HT-29 (cell line): ENCODE measurements at places on chromosomes 13 and 19.

DNA sequence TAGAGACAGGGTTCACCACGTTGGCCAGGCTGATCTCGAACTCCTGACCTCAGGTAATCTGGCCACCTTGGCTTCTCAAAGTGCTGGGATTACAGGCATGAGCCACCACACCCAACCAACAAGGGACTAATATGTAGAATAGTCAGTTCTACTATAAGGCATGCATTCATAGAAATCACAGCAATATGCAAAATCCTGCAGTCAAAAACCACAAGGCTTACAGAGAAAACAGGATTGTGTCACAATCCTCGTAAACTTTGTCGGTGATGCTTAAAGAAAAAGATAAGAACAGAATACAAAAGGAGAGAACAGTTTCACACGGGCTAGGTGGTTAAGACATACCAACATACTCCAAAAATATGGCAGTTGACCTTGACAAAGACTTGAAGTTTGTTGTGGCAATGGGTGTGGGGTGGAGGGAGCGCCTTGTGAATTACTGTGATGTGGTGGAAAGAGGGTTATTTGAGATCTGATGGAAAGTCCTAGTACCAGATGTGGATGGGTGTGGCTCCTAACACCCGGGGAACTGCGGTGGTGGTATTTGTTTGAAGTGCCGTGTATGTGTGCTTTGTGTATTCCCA is 12.4 kb downstream of the NOSIP start:
- DNase-seq, result no peak

- DNase-seq, result no peak
Measured at GRCh38 chr13:31067416-31068118, 94.1 kb downstream of the HSPH1 start.

DNA sequence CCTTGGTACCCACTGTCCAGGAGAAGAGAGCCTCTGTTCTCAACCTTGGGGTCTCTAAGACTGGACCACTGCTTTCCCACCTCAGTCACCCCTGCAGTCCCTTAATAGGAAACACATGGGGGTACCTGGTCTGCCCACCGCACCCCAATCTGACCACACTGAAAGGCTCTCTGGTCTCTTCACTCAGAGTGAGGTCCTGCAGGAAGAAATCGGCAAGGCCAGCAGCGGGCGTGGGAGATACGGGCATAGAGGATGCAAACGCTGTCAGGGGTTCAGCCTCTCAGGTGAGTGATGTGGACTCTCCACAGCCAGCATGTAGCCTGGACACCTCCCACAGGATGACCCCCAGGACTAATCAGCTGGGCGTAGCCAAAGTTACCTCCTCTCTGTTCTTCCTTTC is 3.5 kb downstream of the SIGLEC9 start:
- DNase-seq, result no peak

DNA sequence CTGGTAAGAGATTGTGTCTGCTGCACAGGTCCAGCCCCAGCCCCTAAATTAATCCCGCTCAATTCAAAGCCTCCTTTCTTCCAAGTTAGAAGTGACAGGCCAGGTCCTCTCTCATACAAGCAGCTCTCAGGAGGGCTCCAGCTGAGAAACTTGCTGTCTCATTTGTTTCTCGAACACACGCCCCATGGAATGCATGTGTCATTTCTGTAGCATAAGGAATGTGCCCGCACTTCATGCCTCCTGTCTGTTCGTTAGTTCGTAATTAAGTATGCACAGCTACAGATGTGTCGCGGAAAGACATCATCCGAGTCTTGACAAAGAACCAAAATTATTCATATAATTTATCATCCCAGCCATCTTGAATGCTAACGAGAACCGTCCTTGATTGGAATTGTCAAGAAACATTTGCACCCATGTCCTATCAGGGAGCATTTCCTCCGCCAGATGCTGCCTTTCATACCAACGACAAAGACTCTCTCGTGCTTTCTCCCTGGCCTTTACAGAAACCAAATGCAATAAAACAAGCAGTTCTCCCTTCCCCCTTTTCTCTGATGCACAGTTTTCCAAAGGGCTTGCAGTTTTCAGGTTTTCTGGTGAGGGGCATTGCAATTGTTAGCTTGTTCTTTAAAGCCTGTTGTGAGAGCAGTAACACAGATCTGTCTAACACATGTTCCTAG is 133.5 kb downstream of the UQCRFS1 start:
- DNase-seq, result no peak

DNA sequence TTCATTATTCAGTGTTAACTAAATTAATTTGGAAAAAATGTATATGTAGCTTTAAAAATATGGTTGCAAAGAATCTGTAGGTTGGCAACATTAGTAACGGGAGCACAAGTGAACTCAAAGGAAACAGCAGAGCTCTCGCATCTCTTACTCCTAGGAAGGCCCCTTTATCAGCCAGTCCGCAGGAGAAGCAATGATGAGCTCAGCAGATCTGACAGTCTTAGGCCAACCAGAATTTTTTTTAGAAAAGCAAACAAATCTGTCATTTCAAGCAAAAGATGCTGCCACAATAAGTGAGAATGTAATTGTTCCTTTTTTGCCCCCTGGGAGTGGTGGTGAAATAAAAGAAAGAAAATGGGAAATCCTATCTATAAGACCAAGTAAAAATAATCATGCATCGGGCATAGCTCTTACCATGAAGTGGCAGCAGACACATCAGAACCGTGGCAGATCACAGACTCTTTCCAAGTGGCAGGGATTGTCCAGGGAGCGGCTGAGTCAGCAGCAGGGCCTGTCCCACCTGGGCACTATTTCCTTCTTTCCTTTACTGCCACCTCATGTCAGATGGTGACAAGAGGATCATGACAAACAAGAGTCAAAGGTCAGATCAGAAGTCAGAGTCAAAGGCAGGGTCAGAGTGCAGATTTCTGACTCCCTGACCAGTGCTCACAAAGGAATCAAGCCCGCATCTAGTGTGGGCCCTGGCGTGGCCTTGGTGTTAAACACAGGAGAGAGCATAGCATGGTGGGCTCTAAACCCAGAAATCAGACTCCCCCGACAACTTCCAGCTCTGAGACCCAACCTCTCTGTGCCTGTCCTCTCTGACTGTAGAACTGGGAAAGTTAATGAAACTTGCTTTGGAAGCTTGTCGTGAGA is 84.0 kb upstream of the MTIF3 start:
- DNase-seq, result peak; percentile 29

DNA sequence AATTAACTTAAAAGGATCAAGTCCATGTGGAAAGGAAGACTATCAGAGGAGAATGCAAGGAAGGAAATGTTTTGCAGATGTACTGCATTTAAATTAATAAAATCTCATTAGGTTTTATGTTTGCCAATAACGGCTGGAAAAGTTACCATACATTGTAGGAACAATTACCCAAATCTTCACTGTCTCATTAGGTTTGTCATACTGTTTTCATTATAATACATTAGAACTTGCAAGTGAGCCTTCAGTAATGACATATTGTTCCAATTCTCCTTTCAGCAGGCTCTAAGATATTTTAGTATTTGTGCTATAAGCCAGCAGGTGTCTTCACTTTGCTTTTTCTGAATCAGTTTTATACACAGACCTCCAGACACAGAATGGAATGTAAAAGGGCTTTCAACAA is 661.6 kb upstream of the KLHL1 start:
- DNase-seq, result no peak

DNA sequence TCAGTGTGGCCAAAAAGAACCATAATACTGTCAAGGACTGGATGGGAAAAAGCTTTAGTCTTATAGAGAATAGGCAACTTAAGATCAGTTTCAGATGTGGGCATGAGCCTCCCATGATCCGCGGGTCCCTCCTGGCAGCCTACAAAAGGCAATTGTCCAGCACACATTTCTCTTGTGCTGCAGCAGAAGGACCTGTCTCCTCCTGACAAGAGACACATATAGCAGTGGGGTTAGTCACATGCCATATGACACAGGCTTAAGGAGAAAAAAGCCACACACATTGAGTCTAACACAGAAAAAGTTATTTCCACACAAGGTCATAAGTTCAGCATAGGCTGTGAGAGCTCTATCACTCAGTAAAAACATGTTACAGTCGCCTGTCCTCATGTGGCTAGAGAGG is 1378.7 kb upstream of the PRR20A start:
- DNase-seq, result no peak

- DNase-seq, result no peak
Measured at GRCh38 chr13:39196965-39197646, 158.8 kb downstream of the NHLRC3 start.

GRCh38 chr19:1762243-1763117 is 9.2 kb downstream of the ONECUT3 start:
- DNase-seq, result no peak

DNA sequence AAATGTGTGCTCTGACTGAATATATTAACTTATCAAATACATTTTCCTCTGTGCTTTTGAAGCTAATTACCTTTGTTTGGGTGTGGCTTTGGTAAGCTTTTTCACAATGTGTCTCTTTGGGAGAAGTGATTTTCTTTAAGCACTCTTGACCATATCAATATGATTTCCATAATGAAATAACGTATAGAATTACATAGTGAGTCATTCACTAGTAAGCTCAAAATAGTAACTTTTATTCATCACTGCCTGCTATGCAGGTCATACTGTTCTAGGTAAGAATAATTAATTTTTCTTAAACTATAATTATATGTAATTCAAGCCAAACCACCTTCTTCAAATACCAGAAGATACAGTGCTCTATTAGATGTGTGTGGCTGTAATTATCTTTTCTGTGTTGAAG is 480.7 kb downstream of the MYO16 start:
- DNase-seq, result no peak

DNA sequence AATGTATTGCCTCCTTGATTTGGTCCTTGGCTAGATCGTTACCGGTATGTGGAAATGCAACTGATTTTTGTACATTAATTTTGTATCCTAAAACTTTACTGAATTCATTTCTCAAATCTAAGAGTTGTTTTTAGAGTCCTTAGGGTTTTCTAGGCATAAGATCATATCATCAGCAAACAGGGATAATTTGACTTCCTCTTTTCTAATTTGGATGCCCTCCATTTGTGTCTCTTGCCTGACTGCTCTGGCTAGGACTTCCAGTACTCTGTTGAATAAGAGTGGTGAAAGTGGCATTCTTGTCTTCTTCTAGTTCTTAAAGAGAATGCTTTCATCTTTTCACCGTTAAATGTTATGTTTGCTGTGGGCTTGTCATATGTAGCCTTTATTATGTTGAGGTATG is 12.0 kb upstream of the CYP2A13 start:
- DNase-seq, result no peak

DNA sequence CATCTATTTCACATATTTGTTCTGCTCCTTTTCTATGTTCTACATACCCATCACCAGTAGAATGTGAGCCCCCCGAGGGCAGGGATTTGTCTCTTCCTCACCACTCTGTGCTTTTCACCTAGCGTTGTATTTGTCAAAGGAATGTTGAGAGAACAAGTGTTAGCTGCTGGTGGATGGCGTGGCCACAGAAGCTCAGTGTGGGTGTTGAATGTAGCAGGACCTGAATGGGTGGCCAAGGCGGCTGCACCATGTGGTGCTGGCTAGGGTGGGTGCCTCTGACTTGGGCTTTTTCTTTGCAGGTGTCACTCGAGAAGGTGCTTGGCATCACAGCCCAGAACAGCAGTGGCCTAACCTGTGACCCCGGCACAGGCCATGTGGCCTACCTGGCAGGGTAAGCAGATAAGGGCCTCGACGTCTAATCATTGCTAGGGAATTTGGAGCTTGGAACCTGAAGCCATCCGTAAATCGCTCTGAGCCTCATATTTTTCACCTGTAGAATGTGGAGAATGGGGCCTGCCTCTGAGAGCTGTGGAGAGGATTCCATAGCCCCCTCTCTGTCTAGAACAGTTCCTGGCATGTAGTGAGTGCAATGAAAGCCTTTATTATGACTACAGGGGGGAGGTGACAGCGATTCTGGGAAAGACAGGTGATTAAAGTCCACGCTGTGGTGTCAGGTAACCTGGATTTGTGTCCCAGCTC is 3.9 kb downstream of the WDR62 start:
- DNase-seq, result no peak

- no peak for DNase-seq
Measured at GRCh38 chr19:37513397-37513796, 6.7 kb downstream of the ZNF793 start.

- DNase-seq, result no peak
Measured at GRCh38 chr13:51643105-51643881, 59.0 kb downstream of the WDFY2 start.

DNA sequence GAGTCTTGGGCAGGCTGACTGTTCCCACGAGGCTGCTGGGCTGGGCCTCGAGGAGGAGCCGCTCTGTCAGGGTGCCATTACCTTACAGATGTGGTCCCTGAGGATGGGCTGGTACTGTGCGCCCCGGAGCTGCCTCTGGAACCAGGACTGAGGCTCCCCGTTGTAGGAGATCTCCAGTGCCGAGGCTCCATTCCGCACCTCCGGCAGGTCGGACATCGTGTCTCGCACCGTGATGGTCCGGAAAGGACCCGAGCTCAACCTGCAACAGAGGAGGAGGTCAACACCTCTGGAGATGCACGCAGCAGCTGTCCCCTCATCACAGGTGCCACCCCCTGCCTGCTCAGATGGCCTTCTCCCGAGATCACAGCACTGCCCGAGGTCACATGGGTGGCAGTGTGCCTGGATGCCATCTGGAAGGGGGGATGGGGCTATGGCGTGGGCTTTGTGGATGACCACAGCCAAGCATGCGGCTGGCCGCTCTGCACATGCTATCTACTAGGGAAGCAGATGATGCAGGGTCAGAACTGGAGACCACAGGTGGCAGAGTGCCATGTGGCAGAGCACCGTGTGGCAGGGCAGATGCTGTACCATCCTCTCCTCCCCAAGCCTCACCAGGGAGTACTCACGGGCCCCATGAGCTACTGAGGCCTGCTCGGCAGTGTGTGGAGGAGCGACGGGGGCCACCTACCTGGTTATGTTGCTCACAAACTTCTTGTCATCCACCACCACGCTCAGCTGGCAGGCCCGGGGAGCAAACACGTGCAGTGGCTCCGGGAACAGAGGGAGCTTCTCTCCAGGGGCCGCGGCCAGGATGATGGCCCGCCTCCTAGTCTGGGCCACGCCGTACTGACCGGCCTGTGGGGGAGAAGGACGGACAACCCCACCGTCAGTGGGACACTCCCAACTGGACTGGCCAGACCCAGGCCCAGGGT is 18.3 kb upstream of the EIF3G start:
- no peak for DNase-seq

GRCh38 chr19:6685962-6686627 is 16.1 kb upstream of the TNFSF14 start:
- DNase-seq, result no peak

- DNase-seq, result no peak
Measured at GRCh38 chr13:114053026-114053425, 79.2 kb upstream of the C13orf46 start.

GRCh38 chr13:48068952-48069351 is 26.0 kb downstream of the MED4 start:
- DNase-seq, result no peak

GRCh38 chr13:23020246-23020843 is 160.4 kb upstream of the SGCG start:
- DNase-seq, result peak; percentile 93

DNA sequence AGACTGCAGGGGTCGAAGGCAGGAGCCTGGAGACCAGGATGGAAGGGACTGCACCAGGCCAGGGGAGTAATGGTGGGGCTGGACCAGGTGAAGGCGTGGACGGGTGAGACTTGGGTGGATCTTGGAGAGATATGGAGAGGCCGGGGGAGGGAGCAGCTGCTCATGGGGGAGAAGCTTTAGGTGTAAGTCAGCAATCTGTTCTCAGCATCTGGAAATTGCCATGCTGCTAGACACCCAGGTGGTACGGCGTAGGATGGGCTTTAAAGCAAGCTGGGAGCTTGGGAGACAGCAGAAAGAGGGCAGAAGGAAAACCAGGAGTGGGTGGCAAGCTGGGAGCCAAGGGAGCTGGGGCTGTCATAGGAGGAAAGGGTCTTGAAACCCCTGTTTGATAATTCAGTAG is 3.0 kb downstream of the CERS4 start:
- no peak for DNase-seq
